ENCODE measurements at places on chromosomes 6 and 20.

- no peak for DNase-seq
These were observed 7.8 kb downstream of the ADA start for GRCh38 chr20:44643596-44644229.

GRCh38 chr6:30757261-30757904 is 13.0 kb upstream of the IER3 start:
- no peak for DNase-seq

- DNase-seq: no peak
These were observed 17.8 kb upstream of the SCAF8 start for GRCh38 chr6:154715446-154715845.

DNA sequence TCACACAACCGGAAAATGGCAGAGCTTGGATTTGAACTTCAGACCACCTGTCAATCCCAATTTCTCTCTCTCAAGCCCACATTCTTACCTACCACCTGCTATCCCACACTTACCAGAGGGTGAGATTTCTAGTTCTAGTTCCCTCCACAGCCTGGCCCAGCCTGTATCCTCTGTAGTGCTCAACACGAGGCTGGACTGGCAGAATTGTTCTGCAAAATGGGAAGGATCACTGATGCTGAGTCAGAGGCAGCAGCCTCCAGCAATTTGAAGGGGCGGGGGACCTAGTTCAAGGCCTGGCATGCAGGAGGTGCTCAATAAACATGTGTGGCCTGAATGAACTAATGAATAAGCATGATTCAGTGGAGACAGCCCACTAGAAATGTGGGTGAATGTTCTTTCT is 53.6 kb upstream of the TTPAL start:
- no peak for DNase-seq

GRCh38 chr20:33317424-33318095 is 34.5 kb downstream of the BPIFB1 start:
- no peak for DNase-seq

DNA sequence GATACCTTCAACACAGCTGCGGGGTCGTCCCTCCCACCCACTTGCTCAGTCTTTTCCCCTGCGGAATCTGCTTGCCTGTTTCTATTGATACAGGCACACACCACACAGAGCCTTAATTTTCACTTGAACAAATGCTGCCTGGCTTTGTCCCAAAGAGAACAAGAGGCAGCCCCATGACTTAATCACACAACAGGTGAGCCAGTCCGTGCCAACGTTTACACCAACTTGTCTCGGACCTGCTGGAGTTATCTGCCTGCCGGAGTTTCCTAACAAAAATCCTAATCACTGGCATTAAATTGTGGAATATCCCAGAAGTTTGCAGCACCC is 186.8 kb upstream of the RREB1 start:
- DNase-seq: no peak

GRCh38 chr6:3884007-3884745 is 35.0 kb downstream of the FAM50B start:
- DNase-seq: no peak

DNA sequence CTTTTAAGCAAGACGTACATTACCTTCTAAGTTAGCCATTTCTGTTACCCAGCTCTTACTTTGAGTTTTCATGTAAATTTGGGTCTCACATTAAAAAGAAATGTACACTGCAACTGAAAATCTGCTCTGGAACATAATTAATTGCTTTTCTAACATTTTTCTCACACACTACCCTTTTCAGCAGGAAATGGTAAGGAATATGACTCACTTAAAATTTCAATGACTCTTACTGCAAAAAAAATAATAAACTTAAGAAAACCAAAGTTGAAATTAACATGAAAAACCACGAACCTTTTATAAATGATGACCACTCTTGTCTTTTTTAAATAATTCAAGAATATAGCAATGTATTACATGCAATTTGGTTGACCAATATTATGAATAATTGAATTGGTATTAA is 1.3 kb downstream of the CGA start:
- DNase-seq: no peak

- DNase-seq: no peak
These were observed 4.5 kb upstream of the CD109 start for GRCh38 chr6:73691512-73691911.

- DNase-seq: no peak
These were observed 96.3 kb downstream of the PRDM1 start for GRCh38 chr6:106182455-106182854.

GRCh38 chr6:33029328-33030184 is 20.2 kb upstream of the HLA-DOA start:
- DNase-seq: no peak

- DNase-seq: no peak
These were observed 166.3 kb upstream of the STXBP5 start for GRCh38 chr6:147037881-147038280.

DNA sequence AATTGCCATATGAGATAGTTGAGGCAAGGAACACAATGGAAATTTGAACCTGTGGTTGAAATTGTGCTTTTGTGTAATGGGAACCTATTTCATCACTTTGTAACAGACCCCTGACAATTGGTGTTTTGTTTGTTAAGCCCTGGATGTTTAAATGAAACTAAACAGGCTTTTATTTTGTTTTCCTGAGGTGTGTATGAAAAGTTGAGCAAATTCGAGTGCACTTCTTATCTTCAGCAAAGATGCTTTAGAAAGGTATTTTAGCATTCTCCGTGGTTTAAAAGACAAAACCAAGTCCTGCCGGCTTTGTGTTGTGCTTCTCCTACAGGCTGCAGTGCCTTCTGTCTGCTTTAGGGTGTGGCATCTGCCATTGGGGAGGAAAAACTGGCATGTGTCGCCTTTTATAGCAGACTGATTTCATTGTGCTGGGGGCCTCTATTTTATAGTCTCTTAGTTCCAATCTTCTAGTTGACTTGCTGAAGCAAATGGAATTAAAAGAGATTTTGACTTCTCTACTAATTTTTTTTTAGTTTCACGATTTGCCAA is 2.2 kb upstream of the ARID1B start:
- no peak for DNase-seq

DNA sequence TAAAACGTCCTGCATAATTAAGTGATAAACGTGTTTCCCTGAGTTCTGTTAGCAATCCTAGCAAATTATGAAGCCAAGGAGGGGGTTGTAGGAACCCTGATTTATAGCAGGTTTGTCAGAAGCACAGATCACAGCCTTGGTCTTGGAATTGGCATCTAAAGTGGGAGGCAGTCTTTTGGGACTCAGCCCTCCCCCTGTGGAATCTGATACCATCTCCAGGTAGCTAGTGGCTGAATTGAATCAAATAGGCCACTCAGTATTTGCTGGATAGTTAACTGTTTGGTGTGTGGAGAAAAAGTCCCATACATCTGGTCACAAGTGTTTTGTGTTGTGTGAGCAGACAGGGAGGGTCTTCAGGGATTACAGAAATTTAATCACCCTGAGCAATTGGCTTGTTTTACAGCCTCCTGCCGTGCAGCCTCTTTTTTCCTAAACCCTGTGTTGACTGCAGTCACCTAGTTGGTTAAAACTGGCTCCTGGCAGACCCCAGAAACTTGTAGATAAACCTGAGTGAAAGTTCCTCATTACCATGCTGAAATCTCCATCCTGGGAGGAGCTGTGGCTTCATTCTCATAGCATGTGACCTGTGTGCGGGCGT is 19.0 kb upstream of the KIFC1 start:
- DNase-seq: no peak

DNA sequence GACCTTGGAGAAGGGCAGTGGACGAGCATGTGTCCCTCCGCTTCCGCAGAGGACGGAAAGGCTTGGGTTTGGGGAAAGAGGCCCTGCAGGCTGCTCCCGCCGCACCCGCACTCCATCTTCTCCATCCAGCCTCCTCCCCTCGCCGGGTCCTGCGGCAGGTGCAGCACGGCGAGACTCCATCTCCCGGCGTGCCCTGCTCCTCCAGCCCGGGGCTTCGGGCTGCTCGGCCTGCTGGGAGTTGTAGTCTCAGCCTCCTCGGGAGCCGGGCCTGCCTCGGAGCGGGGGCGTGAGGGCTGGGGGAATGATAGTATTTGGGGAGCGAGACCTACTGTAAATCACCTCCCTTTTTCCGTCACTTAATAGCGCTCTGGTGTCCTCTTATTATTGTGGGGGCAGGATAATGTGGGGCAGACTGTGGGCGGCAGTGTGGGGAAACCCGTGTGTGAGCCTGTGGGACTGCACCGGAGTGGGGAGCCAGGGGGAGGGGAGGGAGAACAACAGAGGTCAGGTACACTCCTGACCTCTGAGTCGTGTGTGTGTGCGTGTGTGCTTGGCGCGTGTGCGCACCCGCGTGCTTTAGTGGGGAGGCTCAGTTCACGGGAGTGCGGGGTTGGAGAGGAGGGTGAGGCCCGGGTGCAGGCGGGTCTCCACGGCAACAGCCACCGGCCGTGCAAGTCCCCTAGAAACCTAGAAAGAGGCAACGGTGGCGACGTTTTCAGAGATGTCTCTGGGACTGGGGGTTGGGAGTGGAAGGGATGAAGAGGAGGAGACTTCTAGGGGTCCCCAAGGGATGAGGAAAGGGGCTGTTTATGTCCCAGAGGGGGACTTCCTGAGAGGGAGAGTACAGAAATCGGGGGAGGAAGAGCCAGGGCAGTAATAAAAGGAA is 4.1 kb downstream of the TTBK1 start:
- DNase-seq: peak; percentile 78

DNA sequence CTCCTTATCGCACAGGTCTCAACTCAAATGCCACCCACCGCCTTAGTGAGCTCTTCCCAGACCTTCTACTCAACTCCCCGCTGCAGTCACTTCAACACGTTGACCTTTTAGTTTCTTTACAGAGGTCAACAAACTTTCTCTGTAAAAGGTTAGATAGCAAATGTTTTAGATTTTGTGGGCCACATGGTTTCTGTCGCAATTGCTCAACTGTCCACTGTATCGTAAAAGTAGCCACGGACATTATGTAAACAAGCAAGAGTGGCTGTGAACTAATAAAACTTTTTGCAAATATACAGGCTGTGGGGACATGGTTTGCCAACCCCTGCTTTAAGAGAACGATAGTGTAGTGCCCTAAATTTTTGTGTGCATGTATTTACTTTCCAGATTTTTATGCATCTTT is 247.6 kb upstream of the TSHZ2 start:
- DNase-seq: no peak

DNA sequence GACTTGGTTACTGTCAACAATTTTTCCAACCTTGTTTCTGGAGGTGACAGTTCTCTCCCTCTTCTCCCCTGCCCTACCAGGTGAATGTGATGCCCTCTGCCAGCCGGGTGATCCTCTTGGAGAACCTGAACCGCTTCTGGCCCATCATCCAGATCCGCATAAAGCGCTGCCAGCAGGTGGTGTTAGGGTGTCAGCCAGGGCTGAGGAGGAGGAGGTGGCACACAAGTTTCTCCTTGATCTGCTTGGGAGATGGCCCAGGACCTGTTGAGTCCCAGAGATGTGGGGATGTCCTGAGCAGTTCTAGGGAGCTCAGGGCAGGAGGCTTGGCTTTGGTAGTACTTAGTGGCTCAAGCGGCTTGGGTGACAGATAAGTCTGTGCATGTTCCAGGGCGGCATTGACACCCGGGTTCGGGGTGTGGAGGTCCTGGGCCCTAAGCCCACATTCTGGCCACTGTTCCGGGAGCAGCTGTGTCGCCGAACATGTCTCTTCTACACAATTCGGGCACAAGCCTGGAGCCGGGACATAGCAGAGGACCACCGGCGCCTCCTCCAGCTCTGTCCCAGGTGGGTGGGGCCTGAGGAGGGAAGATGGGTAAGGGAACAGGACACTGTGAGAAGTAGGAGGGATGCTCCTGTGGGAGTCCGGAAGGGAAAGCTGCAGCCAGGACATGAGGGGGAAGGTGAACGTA is 21.2 kb downstream of the CUL9 start:
- DNase-seq: no peak

DNA sequence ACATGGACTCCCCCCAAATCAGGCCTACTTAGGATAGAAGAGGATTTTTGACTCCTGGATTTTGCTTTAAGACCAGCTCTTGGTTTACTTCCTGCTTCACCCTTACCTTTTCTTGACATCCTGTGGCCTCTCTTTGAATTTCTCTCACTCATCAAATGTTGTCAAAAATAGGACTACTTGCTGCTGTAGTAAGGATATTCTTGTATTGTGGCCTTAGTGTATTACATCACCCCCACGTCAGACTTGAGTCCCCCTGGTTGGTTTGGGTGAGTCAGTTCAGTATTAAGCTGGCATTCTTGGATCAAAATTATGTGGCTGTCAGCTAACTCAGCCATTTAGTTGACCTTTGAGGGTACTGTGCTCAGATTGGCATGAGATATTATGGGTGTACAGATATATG is 1.1 kb downstream of the TPX2 start:
- DNase-seq: no peak

- no peak for DNase-seq
These were observed 299.6 kb upstream of the STXBP5 start for GRCh38 chr6:146904596-146904995.

GRCh38 chr6:136983687-136984086 is 61.1 kb downstream of the IL20RA start:
- no peak for DNase-seq

- DNase-seq: no peak
These were observed 48.6 kb downstream of the TCP11 start for GRCh38 chr6:35092362-35093117.

- DNase-seq: no peak
These were observed 28.1 kb downstream of the NFYA start for GRCh38 chr6:41100871-41101287.

DNA sequence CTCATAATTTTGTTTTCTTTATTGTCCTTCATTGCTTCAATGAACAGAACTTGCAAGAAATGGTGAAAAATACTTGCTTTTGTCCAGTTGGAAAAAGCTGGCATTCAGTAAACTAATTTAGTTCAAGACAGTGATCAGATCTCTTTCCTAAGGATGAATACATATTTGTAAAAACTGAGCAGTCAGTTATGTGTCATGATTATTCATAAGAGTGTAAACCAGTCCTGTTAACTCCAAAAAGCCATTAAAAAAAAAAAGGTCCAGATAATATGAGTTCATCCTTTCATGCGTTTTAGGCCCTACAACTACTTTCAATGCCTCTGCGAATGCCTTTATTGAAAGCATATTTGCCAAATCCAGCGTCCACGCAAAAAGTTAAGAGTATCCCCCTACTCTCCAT is 609 bp downstream of the PGM3 start:
- DNase-seq: no peak

GRCh38 chr20:37346535-37347346 is 801 bp downstream of the SRC start:
- DNase-seq: no peak

GRCh38 chr20:64055893-64056638 is 6.6 kb upstream of the SOX18 start:
- DNase-seq: no peak

DNA sequence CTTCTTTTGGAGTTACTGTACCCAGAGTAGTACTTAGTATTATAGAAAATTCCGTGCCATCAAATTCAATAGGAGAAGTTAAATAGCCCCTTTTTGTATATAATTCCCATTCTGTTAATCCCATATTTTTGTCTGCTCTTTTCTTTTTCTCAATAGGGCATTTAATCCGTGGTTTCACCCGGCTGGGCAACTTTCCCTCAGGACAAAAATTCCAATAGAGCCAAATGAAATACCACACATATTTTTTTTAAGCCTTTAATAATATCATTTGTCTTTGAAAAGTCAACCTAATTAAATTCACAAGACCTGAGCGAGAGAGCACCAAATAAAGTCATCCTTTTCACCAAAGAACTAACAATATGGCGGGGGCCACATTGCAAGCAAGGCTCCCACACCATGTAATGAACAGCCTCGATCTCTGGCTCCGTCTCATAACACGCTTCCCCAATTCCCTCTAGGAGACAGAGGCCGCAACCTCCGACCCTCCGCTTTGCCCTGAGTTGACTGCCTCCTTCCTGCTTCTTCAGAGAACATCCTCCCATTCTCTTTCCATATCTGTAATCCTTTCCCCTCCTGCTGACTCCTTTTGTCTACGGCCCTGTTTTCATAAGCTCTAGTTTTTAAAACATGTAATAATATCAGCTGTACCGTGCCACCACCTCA is 13.6 kb downstream of the NHSL1 start:
- DNase-seq: no peak

GRCh38 chr20:63957004-63957689 is 931 bp upstream of the UCKL1 start:
- peak; percentile 31 for DNase-seq
